Cardiac muscle cell (in vitro differentiated cells and primary cell): ENCODE measurements at places on chromosomes 2 and 18. TPM values are rescaled to one million over a fixed set of nuclear protein-coding genes. Genes with fewer than 3 reads are reported as not detected.

DNA sequence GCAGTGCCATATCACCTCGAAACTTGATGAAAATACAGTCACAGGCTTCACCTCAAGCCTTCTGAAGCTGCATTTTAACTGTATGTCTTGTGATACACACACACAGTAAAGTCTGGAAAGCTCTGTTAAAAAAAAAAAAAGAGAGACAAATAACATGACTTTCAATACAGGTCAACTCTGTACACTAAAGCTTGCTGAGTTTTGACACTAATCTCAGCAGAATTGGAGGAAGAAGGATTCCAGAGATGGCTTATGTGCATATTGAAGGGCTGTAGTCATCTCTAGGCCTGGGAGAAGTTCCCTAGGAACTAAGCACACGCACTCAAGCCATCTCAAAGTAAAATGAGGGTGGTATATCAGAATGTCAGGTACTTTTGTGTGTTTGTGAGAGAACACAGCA, 875.1 kb downstream of the EPHA4 start:
- H3K36me3 ChIP-seq, result no peaks in the 10 kb centered on the region
- no peaks in the 10 kb centered on the region for H3K27me3 ChIP-seq
- no peak overlapping the region for H3K4me3 ChIP-seq
- no peak overlapping the region for H3K27ac ChIP-seq
- no peak for DNase-seq

- no peak for DNase-seq
- H3K27me3 ChIP-seq, result no peaks in the 10 kb centered on the region
- H3K27ac ChIP-seq, result peak overlapping the region; percentile 54
- H3K36me3 ChIP-seq, result no peaks in the 10 kb centered on the region
- peaks cover 16% of the 10 kb centered on the region for H3K4me1 ChIP-seq
These were observed 596.0 kb downstream of the LRP1B start for GRCh38 chr2:141534666-141535362.

GRCh38 chr18:13481331-13481730, 245.0 kb downstream of the FAM210A start:
- no peaks in the 10 kb centered on the region for H3K4me1 ChIP-seq
- no peak overlapping the region for H3K27ac ChIP-seq
- no peaks in the 10 kb centered on the region for H3K27me3 ChIP-seq
- H3K4me3 ChIP-seq, result no peak overlapping the region

GRCh38 chr2:3466966-3467365, 52.4 kb downstream of the ADI1 start:
- H3K4me3 ChIP-seq, result no peak overlapping the region
- H3K27me3 ChIP-seq, result no peaks in the 10 kb centered on the region
- peaks cover 12% of the 10 kb centered on the region for H3K36me3 ChIP-seq
- H3K27ac ChIP-seq, result no peak overlapping the region
- H3K4me1 ChIP-seq, result peaks cover 3% of the 10 kb centered on the region

Gene TBR1
- 0.25 and 0.48 TPM in 2 replicates for total RNA-seq

DNA sequence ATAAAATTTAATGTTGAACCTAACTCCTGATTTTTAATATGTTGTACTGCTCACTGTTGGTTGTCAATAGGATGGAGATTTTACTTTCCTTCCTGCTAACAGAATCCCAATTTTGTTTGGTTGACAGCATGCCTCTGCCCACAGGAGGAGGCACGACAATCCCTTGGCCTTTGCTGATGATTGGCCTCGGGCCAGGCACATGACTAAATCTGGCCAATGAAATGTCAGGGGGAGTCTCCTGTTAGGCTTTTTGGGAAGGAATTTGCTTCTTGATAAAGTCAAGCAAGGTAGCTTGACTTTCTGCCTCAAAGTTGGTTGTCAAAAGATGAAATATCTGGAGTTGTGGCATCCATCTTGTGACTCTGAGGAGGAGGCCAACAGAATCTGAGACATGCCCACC, 6.8 kb upstream of the TGFA start:
- no peaks in the 10 kb centered on the region for H3K36me3 ChIP-seq
- no peak overlapping the region for H3K4me3 ChIP-seq
- no peak overlapping the region for H3K27ac ChIP-seq
- H3K27me3 ChIP-seq, result no peaks in the 10 kb centered on the region
- H3K4me1 ChIP-seq, result peaks cover 9% of the 10 kb centered on the region
- no peak for DNase-seq
